ENCODE measurements at places on chromosomes 3 and 15. TPM values are rescaled to one million over a fixed set of nuclear protein-coding genes. Genes with fewer than 3 reads are reported as not detected.

DNA sequence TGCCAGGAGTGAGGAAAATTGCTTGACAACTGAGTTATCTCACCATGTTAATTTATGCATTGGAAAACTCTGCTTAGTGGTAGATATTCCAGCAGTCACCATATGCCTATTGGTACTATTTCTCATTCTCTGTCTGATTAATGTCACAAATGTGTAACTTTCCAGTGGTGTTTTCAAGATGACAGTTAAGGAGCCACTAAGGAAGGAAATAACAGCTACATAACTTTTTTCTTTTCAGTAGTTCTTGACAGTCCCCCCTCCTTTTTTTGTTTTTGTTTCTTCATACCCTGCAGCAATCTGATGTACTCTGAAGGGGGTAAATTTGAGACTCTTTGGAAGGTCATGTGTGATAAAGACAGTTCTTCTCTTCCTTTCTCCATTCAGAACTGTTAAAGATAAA, 13.1 kb downstream of the RASA2 start:
- DNase-seq: no peak

DNA sequence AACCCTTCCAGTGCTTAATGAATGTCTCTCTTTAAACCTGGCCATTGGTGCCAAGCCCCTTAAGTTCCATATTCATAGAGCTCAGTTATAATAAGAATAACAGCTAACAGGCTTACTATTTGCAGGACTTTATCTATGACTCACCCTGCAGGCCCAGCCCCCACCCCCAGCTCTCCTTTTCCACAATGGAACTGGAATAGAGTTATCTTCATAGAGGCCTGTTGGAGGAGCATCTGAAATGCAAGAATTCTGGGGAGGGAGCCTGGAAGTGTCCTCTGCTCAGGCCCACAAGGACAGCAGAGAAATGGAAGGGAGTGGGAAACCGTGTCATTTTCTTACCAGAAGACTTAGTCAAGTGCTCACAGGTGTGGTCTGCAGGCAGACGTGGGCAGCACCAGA, 52.8 kb downstream of the SEMA5B start:
- no peak for DNase-seq

DNA sequence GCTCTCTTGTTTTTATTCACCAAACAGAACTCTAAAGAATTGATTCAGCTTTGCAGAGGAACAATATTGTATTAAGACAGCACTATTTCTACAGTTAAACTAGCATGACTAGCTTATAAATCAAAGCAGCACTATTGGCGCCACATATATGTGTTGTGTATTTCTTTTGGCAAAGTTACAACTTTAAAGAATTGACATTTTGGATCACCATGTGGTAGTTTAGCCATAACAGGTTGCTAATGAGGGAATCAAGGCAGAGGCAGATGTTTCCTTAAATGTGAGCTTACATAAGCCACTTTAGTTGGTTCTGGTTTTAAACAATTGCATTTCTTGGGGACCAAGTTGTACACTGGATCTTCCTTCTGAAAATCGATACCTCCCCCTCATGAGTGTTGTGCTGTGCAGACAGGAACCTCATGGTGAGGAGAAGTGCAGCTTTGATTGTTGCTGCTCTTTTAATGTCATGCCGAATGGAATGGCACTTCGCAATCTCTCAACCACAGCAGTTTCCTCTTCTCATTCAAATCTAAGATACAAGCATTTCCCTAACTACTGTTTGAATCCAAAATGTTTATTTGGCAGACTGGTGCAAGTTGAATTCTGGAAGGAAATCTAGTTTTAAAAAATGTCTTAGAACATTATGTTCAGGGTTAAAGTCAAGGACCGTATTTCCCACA, 151.2 kb downstream of the MYRIP start:
- DNase-seq: no peak

DNA sequence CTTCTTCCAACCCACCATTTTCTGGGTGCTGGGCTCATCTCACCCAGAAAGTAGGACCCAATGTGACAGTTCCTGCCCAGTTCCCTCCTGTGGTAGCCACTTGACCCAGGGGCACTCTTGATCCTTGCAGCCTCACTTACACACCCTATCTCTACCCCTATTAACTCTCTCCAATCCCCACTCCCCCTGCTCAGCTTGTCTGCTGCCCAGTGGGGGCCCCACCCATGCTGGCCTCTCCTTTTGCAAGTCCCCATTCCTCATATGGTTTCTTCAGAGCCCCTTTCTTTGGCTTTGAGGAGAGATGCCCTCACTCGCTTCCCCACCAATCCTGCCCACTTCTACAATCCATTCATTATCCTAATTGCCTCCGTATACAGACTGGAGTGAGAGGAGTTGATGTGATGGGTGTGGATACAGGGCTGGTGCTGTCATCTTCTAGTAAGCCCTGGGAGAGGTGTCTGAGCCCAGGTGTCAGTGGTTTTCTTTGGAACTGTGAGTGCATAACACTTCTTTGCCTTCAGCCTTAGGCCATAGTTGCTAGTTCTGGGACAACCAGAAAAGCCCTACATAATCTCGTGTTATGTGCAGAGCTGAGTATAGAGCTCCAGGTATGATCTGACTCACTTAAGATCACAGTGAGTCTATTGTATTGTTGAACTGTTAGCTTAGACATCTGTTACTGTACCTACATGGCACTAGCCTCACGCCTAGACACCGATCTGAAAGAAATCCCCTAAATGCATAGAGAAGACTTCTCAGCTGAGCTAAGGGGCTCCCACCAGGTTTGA, 4.8 kb upstream of the CCR5 start:
- no peak for DNase-seq

GRCh38 chr3:194129581-194130133, 6.3 kb upstream of the HES1 start:
- no peak for DNase-seq

DNA sequence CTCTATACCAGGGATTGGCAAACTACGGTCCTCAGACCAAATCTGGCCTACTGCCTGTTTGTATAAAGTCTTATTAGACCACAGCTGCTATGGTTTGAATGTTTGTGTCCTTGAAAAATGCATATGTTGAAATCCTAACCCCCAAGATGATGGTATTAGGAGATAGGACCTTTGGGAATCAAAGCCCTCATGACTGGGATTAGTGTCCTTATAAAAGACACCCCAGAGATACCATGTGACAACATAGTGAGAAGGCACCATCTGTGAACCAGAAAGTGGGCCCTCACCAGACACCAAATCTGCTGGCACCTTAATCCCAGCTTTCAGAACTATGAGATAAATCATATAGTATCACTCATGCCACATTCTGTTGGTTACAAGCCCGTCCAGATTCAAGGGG, 7.4 kb downstream of the HMCES start:
- no peak for DNase-seq

GRCh38 chr15:34106423-34106822, 4.5 kb downstream of the PGBD4 start:
- DNase-seq: no peak

GRCh38 chr15:66894363-66894762, 171.0 kb upstream of the SMAD3 start:
- DNase-seq: no peak

- DNase-seq: peak; percentile 37
Measured at GRCh38 chr15:41999290-42000285, 21.3 kb downstream of the PLA2G4E start.

- DNase-seq: no peak
Measured at GRCh38 chr15:61528581-61528910, 299.4 kb upstream of the RORA start.

GRCh38 chr3:77147836-77148578, 108.1 kb downstream of the ROBO2 start:
- DNase-seq: no peak

DNA sequence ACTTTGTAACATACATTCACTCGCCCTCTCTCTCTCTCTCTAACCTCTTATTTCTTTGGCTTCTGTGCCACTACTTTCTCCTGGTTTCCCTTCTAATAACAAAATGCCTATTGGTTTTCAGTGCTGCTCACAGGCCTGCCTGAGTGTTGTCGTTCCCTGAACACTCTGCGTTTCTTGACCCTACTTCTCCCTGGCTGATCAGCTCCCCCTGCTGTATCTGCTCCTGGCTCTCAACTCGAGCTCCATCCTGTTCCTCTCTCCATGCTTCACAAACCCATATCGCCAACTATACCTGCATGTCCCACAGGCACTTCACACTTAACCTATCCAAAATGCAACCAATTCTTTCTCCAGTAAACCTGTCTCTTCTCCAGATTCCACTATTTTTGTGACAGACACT, 111.4 kb downstream of the OPA1 start:
- DNase-seq: no peak

GRCh38 chr15:68589783-68590710, 11.3 kb downstream of the CORO2B start:
- no peak for DNase-seq

DNA sequence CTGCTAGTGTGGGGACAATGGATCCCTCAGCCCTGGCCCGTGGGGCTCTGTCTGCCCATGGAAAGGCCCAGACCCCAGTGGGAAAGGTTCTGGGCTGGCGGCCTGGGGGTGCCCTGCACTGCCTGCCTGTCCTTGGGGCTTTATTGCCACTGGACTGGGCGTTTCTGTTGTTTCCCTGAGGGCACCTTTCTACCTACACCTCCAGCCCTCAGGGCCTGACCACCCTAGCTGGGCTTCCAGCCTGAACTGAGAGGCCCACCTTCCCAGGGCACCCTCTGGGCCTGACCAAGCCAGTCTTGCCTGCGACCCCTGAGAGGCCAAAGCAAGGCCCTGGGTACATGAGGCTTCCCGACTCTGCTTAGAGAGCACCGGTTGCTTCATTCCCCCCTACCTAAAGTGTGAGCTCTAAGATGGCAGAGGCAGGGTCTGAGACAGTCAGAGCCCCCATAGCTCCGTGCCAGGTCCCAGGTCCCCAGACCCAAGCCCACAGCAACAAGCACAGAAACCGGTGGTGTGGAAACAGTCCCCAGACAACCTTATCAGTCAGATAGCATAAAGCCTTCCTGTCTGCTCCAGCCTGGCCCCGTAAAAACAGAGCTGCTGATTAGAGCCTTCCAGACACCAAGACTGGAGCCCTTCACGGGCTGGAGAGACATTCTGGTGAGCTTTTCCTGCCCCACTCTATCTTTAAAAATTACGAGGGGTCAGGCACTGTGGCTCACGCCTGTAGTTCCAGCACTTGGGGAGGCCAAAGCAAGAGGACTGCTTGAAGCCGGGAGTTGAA, 102.8 kb downstream of the CHSY1 start:
- DNase-seq: no peak

DNA sequence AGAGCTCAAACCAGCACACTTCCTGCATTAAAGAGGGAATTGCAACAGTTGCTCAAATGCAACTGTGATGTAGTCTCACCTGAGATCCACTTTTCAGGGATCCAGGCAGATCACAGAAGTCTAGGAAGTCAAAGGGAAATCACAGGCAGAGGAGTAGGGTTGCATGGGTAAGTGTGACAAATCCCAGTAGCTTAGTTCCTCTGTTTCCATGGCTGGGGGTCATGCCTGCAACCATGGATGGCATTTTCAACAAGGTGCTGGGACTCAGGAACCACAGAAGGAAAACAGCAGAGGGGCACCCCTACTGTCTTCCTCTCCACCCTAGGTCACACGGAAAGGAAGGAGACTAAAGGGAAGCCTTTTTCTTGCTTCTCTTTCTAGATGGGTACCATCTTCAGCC, 36.5 kb upstream of the ARNT2 start:
- DNase-seq: no peak

DNA sequence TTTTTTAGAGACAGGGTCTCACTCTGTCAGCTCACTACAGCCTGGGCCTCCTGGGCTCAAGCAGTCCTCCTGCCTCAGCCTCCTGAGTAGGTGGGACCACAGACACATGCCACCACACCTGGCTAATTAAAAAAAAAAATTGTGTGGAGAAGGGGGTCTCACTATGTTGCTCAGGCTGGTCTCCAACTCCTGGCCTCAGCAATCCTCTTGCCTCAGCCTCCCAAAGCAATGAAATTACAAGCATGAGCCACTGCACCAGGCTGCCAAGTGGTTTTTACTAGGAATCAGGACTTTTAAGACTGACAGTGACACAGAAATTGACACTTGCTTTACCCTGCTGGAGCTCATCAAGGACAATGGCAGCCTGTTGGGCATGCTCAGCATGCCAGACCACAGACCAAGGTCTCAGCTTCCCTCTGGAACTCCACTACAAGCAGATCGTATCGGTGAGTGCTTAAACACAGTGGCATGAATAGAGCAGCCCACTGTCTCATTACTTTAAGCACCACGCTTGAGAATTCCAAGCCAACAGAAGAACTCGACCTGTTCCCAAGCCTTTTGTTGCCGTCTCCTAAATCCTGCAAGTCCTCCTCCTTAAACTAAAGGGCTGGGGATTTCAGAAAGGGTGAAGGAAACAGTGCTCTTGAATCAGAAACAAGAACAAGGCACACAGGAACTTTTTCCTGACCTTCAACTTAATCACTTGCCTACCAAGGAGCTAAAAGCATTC, 41.4 kb downstream of the EOMES start:
- no peak for DNase-seq

- no peak for DNase-seq
Measured at GRCh38 chr3:119613201-119613600, 15.5 kb downstream of the PLA1A start.

DNA sequence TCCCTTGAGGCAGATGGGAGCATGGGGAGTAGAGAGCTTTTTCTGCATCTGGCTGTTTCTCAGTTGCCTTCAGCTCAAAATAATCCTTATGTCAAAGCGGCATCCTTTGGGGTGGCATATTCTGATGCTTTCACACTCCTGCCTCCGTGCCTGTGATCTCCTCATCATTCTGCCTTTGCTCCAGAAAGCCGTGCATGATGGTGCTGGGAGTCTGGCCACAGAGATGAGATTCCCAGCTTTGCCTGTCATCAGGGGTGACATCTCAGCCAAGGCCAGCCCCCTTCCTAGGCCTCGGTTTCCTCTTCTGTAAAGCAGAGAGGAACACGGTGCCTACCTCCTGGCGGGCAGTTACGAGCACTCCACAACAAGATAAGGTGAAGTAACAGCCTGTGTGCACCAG, 96.3 kb upstream of the ALDH1A3 start:
- no peak for DNase-seq

DNA sequence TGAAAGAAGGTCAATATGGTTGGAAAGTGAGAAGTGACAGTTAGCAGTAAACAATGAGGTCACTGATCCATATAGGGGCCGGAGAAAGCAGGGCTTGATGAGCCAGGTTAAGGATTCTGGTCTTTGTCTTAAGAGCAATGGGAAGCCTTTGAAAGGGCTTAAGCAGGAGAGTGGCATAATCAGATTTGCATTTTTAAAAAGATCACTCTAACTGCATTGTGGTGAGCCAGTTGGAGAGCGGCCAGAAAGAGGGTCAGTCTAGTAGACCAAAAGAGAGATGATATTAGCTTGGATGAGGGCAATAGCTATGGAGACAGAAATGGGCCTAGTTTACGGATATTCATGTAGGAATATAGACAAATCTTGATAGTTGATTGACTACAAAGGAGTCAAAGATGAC, 46.6 kb downstream of the CPNE4 start:
- DNase-seq: no peak

GRCh38 chr15:91253605-91254004, 153.5 kb downstream of the SV2B start:
- no peak for DNase-seq

- DNase-seq: no peak
Measured at GRCh38 chr15:39312984-39313383, 267.9 kb upstream of the THBS1 start.

Gene EFCAB12
- total RNA-seq: not detected

Gene LRRC49
- total RNA-seq: 70.9 TPM

Gene TPRG1
- 3.3 TPM for total RNA-seq

Gene IFT80
- total RNA-seq: 8.9 TPM

Gene MAPKAPK3
- total RNA-seq: 412 TPM

Gene SLC7A14
- not detected for total RNA-seq

Gene PTPRG
- 34.1 TPM for total RNA-seq

Gene TMEM207
- not detected for total RNA-seq

Gene CTXN2
- total RNA-seq: not detected

Gene TMIE
- 0.89 TPM for total RNA-seq

Gene LYZL4
- total RNA-seq: not detected

Gene CAND2
- 56.7 TPM for total RNA-seq

Gene PPP1R2
- total RNA-seq: 30.9 TPM

Gene IREB2
- 22.5 TPM for total RNA-seq
